ENCODE measurements at places on chromosomes 12 and 14.

- no peaks in the 10 kb centered on the region for H3K4me1 ChIP-seq
- no peaks in the 10 kb centered on the region for H3K36me3 ChIP-seq
Measured at GRCh38 chr12:42507081-42507480, 82.5 kb downstream of the PRICKLE1 start.

- DNase-seq, result no peak
- H3K27ac ChIP-seq, result no peak overlapping the region
- H3K4me1 ChIP-seq, result no peaks in the 10 kb centered on the region
- no peaks in the 10 kb centered on the region for H3K27me3 ChIP-seq
Measured at GRCh38 chr14:38290601-38291188, 34.8 kb upstream of the CLEC14A start.

- H3K4me1 ChIP-seq, result no peaks in the 10 kb centered on the region
- no peaks in the 10 kb centered on the region for H3K36me3 ChIP-seq
- H3K27me3 ChIP-seq, result no peaks in the 10 kb centered on the region
- no peak for DNase-seq
Measured at GRCh38 chr14:26527095-26527494, 70.7 kb downstream of the NOVA1 start.

GRCh38 chr14:69650948-69651369 is 39.6 kb downstream of the SUSD6 start:
- H3K4me3 ChIP-seq, result no peak overlapping the region
- DNase-seq, result no peak
- peak overlapping the region; percentile 70 for H3K27ac ChIP-seq
- H3K27me3 ChIP-seq, result no peaks in the 10 kb centered on the region
- H3K36me3 ChIP-seq, result peaks cover 7% of the 10 kb centered on the region
- H3K4me1 ChIP-seq, result peaks cover 68% of the 10 kb centered on the region

DNA sequence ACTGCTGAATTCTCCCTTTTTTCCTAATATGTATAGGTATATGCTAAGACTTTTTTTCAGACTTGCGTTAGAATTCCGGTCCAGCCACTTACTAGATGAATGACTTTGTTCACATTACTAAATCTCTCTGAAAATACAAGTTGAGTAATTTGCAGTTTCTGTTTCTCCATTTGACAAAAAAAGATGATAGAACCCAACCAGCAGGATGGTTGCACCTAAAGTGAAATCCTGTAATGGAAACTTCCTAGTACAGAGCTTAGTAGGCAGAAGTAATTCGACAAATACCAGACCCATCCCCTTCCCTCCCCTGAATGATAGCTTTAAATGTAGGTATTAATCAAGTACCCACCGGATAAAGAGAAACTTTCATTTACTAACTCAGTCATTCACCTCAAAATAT is 113.6 kb upstream of the RAP1B start:
- H3K36me3 ChIP-seq, result no peaks in the 10 kb centered on the region
- H3K4me3 ChIP-seq, result no peak overlapping the region
- peaks cover 3% of the 10 kb centered on the region for H3K27me3 ChIP-seq
- DNase-seq, result no peak
- peak overlapping the region; percentile 86 for H3K27ac ChIP-seq

GRCh38 chr12:54225666-54226065 is 36.9 kb upstream of the SMUG1 start:
- no peak overlapping the region for H3K4me3 ChIP-seq
- H3K4me1 ChIP-seq, result peaks cover 3% of the 10 kb centered on the region
- H3K27ac ChIP-seq, result no peak overlapping the region
- peaks cover 2% of the 10 kb centered on the region for H3K36me3 ChIP-seq
- no peaks in the 10 kb centered on the region for H3K27me3 ChIP-seq

DNA sequence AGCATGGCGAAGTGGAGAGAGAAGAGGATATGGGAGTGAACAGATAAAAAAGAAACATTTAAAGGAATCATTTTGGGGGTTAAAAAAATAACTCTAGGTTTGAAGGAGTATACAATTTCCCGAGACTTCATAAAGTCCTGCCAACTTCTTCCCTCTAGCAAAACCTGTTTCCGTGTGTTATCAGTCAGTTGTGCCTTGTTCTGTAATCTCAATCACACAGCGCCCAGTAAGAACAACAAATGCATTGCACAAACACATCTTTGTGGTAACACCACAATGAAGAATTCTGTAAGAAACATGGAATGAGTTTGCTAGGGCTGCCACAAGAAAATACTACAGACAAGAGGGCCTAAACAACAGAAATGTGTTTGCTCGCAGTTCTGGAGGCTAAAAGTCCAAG is 144.7 kb upstream of the FUT8 start:
- H3K4me1 ChIP-seq, result peaks cover 5% of the 10 kb centered on the region
- no peak overlapping the region for H3K27ac ChIP-seq
- no peaks in the 10 kb centered on the region for H3K27me3 ChIP-seq
- no peaks in the 10 kb centered on the region for H3K36me3 ChIP-seq

GRCh38 chr14:101721111-101721510 is 40.4 kb upstream of the PPP2R5C start:
- DNase-seq, result no peak
- peaks cover 33% of the 10 kb centered on the region for H3K4me1 ChIP-seq
- no peaks in the 10 kb centered on the region for H3K27me3 ChIP-seq
- H3K36me3 ChIP-seq, result no peaks in the 10 kb centered on the region
- H3K4me3 ChIP-seq, result no peak overlapping the region

- no peak for DNase-seq
- no peak overlapping the region for H3K27ac ChIP-seq
- no peak overlapping the region for H3K4me3 ChIP-seq
- peaks cover 50% of the 10 kb centered on the region for H3K36me3 ChIP-seq
Measured at GRCh38 chr12:106973545-106973944, 13.4 kb downstream of the MTERF2 start.

DNA sequence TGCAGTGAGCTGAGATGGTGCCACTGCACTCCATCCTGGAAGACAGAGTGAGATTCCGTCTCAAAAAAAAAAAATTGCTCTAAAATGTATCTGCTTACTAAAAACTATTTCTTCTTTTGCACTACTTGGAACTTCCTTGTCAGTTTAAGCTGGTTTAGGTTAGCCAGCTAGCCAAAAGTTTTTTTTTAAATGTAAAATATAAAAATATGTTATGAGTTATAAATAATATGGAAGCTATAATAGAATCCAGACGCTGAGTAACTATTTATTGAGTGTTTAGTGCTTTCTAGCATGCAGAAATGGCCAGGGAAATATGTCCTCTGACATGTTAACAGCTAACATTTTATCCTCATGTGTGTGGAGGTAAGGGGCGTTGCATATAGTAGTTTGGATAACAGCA is 85.6 kb downstream of the PLEKHA5 start:
- H3K27ac ChIP-seq, result no peak overlapping the region
- H3K27me3 ChIP-seq, result no peaks in the 10 kb centered on the region
- H3K4me3 ChIP-seq, result no peak overlapping the region

DNA sequence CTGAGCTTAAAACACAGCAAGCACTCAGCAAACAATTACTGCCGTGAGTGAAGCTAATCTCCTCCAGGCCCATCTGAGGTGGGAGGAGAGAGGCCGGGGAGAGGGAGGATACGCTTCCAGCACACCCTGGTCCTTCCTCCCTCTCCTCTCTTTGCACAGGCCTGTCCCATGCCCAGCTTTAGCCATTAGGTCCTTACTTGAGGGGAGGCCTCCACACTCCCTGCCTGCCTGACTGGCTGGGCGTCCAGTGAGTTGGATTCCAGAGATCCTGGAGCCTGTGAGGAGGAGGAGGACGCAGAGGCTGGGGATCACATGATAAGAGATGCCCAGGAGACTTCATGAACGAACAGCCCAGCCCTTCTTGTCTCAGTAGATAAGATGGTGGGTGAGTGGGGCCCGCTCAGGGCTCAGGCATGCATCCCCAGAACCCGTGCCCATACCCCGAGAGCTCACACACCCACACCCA is 65.1 kb upstream of the NCOR2 start:
- no peak overlapping the region for H3K4me3 ChIP-seq
- no peaks in the 10 kb centered on the region for H3K27me3 ChIP-seq
- no peak for DNase-seq
- H3K36me3 ChIP-seq, result peaks cover 2% of the 10 kb centered on the region
- no peak overlapping the region for H3K27ac ChIP-seq
- H3K4me1 ChIP-seq, result peaks cover 10% of the 10 kb centered on the region

GRCh38 chr12:28568704-28569103 is 378.4 kb downstream of the CCDC91 start:
- DNase-seq, result no peak
- H3K27me3 ChIP-seq, result no peaks in the 10 kb centered on the region
- peaks cover 1% of the 10 kb centered on the region for H3K4me1 ChIP-seq
- no peak overlapping the region for H3K4me3 ChIP-seq

DNA sequence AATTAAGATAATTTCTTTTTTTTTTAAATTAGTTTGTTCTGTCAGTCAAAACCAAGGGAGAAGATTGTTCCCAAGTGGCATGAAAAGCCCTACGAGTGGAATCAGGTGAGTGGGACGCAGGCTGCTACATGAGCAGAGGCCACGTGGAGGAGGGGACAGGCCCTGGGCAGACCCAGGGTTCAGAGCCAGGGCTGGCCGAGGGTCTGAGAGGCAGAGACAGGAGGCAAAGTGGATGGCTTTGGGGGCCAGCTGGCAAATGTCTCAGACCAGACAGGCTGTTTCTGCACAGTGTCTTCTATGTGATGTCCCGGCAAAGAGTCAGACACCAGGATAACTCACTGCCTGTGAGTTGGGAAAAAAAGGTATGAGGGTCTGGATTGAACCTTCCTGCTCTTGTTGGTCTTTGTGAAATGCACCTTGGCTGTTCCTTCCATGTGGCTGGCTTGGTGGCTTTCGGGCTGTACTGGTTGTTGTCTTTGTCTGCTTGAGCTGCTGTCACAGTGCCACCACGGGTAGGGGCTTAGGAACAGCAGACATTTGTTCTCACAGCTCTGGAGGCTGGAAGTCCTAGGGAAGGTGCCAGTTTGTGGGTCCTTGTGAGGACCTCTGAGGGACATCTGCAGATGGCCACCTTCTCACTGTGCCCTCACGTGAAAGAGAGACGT is 35.8 kb upstream of the ASPG start:
- no peak overlapping the region for H3K27ac ChIP-seq
- no peaks in the 10 kb centered on the region for H3K27me3 ChIP-seq
- no peak for DNase-seq
- no peaks in the 10 kb centered on the region for H3K4me1 ChIP-seq

DNA sequence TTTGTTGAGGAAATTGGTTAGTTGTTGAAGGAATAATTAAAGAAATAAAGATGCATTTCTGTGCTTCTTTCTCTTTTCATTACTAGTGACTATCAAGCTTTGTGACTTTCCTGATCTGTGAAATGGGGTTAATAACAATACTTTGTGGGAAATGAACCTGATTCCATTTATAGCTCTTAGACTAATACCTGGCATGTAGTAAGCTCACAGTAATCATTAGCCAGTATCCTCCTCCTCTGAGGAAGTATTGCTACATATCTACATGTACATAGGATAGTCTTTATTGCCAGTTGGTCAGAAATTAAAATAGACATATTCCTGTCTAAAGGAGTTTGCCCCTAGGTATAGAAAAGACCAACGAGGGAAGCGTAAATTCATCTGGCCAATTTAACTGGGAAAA is 1.8 kb upstream of the CCDC198 start:
- no peak overlapping the region for H3K4me3 ChIP-seq
- H3K27me3 ChIP-seq, result no peaks in the 10 kb centered on the region
- no peak overlapping the region for H3K27ac ChIP-seq
- peaks cover 2% of the 10 kb centered on the region for H3K4me1 ChIP-seq
- no peaks in the 10 kb centered on the region for H3K36me3 ChIP-seq

- no peaks in the 10 kb centered on the region for H3K27me3 ChIP-seq
- peaks cover 13% of the 10 kb centered on the region for H3K4me1 ChIP-seq
- no peak for DNase-seq
- H3K36me3 ChIP-seq, result peaks cover 5% of the 10 kb centered on the region
- H3K4me3 ChIP-seq, result no peak overlapping the region
- H3K27ac ChIP-seq, result no peak overlapping the region
Measured at GRCh38 chr14:64476438-64476837, 11.1 kb downstream of the AKAP5 start.

DNA sequence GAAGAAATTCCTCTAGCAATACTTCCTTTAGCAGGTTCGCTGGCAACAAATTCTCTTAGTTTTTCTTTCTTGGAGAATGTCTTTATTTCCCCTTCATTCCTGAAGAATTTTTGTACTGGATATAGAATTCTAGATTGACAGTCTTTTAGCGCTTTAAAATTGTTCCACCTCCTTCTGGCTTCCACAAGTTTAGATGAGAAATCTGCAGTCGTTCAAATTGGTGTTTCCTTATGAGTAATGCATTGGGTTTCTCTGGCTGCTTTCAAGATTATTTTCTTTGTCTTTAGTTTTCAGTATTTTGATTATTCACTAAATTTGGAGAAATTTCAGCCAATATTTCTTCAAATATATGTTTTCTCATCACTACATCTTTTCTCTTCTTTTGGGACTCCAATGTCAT is 33.3 kb upstream of the FGF6 start:
- no peak overlapping the region for H3K4me3 ChIP-seq
- no peak for DNase-seq
- peaks cover 3% of the 10 kb centered on the region for H3K4me1 ChIP-seq
- H3K36me3 ChIP-seq, result peaks cover 3% of the 10 kb centered on the region

DNA sequence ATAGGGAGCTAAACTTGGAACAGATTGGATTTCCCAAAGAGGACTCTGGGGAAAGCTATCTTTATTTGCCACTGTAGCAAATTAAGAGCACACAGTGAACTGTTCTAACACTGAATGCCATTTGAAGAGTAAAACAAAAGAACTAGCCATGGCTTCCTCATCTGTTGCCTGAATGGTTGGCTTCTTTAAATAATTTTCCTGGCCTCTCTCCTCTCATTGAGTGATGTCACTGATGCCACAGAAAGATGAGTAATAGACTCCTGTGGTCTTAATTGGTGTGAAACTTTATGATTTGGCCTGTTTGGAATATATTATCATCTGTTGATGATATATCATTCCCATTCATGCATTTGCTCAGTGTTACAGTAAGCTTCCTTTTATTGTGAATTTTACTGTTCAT is 42.5 kb downstream of the WDR20 start:
- no peak for DNase-seq
- H3K4me1 ChIP-seq, result peaks cover 50% of the 10 kb centered on the region
- no peaks in the 10 kb centered on the region for H3K27me3 ChIP-seq
- H3K27ac ChIP-seq, result no peak overlapping the region
- H3K4me3 ChIP-seq, result no peak overlapping the region

- no peak for DNase-seq
- H3K4me3 ChIP-seq, result no peak overlapping the region
- no peak overlapping the region for H3K27ac ChIP-seq
- H3K27me3 ChIP-seq, result no peaks in the 10 kb centered on the region
Measured at GRCh38 chr14:74737753-74738325, 24.9 kb downstream of the FCF1 start.

DNA sequence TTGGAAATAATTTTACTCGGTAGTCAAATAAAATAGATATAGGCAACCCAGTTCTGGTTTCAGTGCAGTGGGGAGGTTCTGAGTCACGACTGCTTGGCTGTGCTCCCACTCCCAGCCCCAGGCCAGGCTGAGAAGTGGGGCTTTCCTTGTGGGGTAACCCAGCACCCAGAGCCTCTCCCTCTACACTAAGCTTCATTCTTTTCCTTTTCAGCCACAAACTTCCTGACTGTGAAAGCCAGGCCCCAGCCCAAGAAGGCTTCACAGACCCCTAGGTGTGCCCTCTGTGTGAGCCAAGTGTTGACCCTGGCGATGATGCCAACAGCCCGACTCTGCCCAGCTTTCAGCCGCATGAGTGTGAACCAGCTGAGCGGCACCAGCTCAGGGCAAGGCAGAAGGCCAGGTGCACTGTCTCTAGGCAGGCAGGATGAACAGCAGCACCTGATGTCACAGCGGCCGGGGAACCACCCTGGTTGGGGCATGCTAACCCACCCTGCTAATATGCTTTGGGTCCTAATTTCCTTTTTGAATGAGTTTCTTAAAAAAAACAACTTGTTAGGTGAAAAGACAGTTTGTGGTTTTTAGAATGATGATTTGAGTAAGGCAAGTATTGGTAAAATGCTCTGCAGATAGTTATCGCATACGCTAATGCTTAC is 42.2 kb upstream of the ATP23 start:
- DNase-seq, result peak; percentile 68
- H3K4me3 ChIP-seq, result peak overlapping the region; percentile 61
- H3K36me3 ChIP-seq, result no peaks in the 10 kb centered on the region
- peak overlapping the region; percentile 98 for H3K27ac ChIP-seq
- peaks cover 45% of the 10 kb centered on the region for H3K4me1 ChIP-seq
- H3K27me3 ChIP-seq, result no peaks in the 10 kb centered on the region
